ENCODE measurements at places on chromosomes 4 and X.

- no peak for DNase-seq
Measured at GRCh38 chrX:135923353-135923752, 29.8 kb downstream of the SAGE1 start.

DNA sequence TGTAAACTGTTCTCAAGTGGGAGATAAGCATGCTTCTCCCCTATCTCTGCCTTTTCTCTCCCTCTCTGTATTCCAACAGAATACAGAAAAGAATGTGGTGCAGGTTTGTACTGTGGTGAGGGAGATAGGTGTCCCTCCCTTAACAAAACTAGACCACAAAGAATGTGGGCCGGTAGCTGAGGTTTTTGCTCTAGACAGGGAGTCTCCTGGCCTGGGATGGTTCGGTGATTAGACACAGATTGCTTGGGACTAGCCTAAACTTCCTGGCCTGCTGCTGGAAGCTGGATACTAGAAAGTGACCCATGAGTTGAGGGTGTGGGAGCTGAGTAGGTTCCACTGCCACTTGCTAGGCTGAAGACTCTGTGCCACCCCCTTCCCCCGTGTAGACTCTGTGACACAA lies 143.0 kb downstream of the CXXC4 start:
- no peak for DNase-seq

DNA sequence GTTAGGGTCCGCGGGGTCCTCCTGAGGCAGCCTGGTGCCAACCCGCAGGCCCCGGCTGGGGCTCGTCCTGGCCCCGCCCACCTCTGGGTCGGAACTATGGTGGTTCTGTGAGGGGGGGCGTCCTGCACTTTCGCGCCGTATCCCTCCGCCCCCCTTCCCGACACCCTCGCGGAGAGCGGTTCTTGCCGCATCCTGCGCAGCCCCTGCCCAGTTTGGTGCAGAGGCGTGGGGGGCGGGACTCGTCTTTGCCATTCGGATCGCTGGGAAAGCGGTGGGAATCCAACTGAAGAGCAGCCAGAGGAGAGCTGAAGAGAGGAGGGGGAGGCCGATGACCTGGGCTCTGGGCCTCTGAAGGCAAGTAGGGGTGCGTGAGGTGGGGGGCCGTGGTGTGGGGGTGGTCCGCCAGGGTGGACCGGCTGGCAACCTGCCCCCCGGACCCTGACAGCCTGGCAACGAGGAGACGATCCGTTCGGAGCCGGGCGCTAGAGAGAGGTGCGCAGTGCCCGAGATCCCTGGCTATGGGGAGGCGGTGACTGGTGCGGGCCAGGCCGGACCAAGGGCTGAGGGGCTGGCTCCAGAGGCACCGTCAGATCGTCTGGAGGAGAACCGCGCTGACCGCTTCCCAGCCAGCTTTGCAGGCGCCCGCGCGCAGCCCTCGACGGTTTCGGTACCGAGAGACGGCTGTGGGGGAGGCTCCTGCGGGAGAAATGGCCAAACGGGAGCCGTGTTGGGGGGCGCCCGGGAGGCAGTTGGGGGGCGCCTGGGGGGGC lies at the start of gene GPRASP1:
Gene GPRASP1, plus strand, starts transcription at position 242 of the 770 bp plus-strand sequence. CDS start 2,431 bp downstream, outside the sequence.
- DNase-seq: no peak

DNA sequence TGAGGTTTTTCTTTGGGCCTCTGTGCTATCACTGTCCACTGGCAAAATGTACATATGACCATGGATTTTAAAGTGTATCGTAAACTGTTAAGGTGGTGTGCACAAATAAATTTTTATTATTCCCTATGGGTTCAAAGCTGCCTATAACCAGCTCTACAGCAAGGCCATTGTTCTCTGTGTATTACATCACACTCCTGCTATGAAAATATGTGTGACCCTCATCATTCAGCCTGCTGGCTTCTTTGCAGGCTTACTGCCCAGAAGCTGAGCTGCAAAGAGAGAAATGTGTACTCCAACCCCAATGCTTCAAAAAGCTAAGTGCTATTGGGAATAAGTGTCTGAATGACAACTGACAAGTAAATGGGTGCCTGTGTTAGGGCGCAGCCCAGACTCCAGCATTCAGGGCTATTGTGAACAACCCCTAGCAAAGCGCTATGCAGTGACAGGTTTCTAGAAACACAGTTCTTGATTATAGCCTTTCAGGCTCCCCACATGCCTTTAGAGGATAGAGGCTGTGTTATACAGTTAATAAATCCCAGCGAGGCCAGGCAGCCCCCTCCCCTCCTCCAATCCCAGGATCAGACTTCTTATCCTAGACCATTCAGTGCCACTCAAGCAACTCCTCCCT lies 220.4 kb upstream of the RADX start:
- DNase-seq: no peak

- DNase-seq: no peak
Measured at GRCh38 chr4:22473268-22473667, 42.6 kb downstream of the ADGRA3 start.

- DNase-seq: no peak
Measured at GRCh38 chrX:139008185-139008584, 296.7 kb upstream of the FGF13 start.

GRCh38 chr4:184030036-184030435 lies 124.9 kb downstream of the STOX2 start:
- no peak for DNase-seq

GRCh38 chr4:101153653-101154052 lies 193.7 kb downstream of the PPP3CA start:
- no peak for DNase-seq

DNA sequence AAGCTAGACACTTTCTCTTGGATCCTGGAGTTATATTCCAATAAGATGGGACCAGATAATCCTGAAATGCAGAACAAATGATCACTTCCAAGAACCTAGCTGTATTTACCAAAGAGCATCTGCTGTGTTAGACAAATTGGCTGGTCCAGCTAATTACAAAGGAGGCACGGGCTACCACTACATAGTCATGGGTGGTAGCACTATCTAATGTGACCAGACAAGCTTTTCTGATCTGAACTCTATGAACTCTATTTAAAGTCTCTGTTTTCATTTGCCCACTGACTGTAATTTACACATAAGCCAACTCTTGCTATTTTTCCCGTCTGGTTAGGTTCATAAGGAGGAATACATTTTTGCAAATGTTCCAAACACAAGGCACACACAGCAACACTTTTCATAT lies 34.6 kb downstream of the LNX1 start:
- DNase-seq: no peak

DNA sequence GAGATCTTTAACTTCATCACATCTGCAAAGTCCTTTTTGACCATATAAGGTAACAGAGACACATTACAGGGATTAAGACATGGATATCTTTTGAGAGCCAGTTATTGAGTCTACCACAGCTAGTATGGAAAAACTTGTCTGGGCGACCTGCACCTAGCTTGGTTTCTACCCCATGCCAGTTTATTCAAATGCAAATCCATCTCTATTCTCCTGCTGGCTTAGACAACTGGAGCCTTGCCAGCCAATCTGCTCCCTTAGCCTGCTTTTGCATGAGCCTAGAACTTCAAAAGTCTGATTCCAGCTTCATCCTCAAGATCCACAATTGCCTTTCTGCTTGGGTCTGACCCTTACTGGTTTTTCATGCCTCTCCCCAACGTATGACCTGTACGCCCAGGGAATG lies 212.0 kb upstream of the AFF2 start:
- no peak for DNase-seq

DNA sequence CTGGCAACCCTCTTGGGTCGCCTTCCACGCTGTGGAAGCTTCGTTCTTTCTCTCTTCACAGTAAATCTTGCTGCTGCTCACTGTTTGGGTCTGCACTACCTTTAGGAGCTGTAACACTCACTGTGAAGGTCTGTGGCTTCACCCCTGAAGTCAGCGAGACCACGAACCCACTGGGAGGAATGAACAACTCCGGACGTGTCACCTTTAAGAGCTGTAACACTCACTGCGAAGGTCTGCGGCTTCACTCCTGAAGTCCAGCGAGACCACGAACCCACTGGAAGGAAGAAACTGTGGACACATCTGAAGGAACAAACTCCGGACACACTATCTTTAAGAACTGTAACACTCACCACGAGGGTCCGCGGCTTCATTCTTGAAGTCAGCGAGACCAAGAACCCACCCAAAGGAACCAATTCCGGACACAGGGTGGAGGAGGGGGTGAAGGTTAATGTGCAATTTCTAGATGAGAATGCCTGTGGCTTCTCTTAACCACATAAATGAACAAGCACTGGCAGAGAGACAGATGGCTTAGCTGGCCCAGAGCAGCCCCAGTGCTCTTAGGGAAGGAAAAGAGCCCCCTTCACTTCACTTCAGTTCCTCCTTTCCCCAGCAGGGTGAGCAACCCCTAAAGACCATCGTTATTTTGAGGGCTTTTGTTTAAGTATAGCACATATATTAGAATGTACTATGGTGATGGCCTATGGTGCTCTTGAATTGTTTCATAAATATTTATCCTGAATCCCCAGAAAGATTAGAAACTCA lies 73.0 kb downstream of the LUZP4 start:
- DNase-seq: no peak

DNA sequence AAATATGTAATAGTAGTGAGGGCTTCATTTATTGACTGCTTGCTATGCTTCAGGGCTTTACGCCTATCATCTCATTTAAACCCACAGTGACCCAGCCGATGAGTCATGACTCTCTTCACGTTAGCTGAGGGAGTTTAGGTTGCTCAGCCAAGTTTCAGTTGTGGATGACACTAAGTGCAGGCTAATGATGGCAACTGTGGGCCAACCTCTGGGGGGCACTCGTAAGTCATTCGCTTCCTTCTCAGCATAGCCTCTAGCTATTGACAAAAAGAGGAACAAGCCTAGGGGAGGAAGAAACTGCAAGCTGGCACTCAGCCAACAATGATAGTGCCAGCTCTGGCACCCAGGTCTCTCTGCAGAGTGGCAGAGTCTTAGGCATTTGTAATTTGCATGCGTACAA lies 325.0 kb downstream of the ARHGAP10 start:
- DNase-seq: peak; percentile 40

DNA sequence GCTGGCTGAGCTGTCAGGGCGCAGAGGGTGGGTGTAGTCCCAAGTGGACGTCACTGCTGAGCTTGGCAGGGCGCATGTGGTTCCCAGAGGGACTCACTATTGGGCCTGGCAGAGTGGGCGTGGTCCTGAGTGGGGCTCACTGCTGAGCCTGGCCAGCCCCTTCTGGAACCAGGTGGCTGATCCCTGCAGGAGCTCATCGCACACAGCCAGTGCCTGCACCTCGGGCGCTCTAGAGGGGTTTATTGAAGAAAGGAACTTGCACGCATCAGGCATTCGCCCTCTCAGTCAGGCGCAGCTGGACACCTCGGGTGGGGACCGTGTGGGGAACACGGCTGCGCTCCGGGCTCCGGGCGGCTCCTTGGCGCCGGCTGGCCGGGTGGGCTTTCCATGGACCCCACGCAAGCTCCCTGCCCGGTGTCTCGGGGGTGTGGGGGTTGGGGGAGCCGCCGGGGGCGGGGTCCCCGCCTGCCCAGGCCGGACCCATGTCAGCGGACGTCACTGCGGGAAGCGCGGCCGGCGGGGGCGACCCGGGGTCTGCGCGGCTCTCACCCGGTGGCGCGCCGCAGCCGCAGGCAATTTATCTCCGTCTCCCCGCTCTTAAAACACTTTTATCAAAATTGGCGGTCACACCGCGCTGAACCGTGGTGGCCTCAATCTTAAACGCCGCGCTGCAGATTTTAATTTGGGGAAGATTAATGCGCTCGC lies 65.4 kb upstream of the NKX1-1 start:
- DNase-seq: no peak

DNA sequence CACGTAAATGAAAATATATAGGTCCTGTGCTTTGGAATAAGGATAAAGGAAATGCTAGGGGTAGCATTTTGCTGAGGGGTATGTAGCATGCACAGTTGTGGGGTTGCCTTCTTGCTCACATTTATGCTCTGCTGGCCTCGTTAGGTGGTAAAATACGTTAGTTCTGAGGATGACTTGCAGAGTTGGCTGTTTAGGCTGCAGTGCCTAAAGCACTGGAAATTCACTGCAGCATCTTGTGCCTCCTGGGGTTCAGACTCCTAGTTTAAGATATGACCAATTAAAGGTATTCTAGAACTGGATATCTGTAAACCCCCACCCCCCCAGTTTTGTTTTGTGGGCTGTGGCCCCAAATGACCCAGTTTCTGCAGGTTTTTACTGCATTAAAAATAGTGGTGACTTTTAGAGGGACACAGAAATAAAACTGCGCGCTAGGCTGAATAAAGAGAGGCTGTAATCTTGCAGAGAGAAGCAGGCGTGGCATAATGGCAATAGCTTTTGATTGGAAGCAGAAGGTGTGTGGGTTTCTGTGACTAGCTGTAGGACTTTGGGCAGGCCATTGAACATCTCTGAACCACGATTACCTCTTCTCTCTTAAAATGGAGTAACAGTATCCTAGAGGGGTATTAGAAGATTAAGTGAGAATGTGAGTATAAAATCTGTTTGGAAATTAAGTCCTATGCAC lies 79.3 kb downstream of the REPS2 start:
- DNase-seq: no peak

GRCh38 chrX:138886769-138887168 lies 175.3 kb upstream of the FGF13 start:
- no peak for DNase-seq

- no peak for DNase-seq
Measured at GRCh38 chr4:113899271-113900070, 80.0 kb downstream of the ARSJ start.

DNA sequence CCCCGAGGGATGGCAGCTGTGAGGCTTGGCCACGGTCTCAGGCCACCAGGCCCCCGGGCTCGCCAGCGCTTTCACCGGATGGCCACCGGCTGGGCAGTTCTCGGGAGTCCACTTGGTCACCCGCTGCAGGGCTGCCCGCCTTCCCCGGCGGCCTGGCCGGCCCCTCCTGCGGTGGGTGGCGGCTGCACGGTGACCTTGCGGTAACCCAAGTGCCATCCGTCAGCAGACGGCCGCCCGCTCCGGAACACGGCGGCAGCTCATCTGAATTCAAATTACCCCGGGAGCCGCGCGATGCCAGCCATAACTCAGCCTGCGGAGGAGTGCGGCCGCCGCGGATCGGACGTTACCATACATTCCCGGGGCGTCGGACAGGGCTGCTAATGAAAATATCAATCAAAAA lies 60.7 kb downstream of the FAM53A start:
- no peak for DNase-seq

- DNase-seq: no peak
Measured at GRCh38 chr4:152197211-152197610, 338.7 kb downstream of the FBXW7 start.

GRCh38 chrX:78624962-78625909 lies 33.9 kb downstream of the RTL3 start:
- no peak for DNase-seq

DNA sequence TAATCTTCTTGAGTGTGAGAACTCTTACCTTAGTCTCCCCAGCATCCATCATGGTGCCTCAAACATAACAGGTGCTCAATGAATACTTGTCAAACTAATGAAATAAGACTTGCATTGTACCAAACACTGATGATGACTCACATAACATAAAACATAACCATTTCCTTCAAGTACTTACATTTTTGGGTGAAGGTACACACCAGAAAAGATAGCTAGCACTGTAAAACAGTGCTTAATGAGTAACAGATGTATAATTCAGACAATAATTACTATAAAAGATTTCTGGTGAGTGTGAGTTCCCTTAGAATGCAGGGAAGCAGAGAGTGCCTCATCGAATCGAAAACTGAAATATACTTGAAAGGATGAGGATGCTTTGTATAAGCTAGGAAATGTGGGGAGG lies 70.1 kb upstream of the HCCS start:
- DNase-seq: no peak
